ENCODE measurements at places on chromosomes 6 and 20.

- DNase-seq = no peak
Measured at GRCh38 chr6:166446567-166447065, 63.9 kb upstream of the MPC1 start.

- no peak for DNase-seq
Measured at GRCh38 chr6:29014729-29015608, 9.9 kb upstream of the ZNF311 start.

DNA sequence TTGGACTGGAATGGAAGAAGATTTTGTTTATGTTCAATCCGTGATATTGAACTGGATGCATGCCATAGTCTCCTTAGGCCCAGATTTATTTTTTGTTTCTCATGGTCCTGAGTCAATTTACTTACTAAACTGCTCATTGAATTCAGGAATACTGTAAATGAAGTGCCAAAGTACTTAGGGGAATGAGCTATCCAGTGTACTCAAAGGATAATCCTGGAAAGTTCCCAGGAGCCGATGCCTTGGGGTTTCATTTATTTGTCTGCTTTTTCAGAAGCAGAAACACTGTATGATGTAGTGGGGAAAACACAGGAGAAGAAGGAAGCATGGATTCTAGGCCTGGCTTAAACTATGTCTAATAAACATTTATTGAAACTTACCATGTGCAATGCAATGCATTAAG is 56.1 kb upstream of the THEMIS start:
- DNase-seq = no peak

DNA sequence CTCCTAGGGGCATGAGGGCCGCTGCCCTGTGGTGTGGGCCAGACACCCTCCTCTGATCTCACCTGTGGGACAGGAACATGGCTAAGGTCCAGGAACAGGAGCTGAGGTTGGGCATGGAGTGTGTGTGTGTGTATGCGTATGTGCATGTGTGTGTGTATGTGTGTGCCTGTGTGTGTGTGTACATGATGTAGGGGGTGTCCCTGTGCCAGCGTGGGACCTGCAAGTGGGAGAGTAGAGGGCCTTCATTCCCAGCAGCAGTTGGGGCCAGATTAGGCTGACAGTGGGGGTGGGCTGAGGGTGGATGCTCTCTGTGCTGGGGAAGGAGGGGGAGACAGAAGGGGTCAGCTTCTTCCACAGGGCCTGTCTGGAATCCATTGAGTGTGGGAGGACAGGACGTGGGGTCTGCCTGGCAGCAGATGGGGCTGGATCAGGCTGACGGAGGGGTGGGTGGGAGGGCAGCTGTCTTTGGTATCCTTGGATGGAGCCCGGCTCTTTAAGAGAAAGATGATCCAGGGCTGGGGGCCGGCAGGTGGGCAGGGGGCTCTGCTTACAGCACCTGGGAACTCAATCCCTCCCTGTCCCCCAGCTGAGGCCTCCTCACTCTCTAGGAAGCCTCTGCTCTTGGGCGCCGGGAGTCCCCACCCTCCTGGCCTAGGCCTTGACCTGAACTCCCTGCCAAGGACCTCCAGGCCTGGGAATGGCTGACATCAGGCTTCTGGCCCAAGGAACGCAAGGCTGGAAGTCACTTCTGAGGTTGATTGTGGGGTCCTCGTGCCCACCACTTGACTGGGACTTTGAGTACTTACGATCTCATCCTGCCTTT is 44.0 kb downstream of the SPDEF start:
- no peak for DNase-seq

DNA sequence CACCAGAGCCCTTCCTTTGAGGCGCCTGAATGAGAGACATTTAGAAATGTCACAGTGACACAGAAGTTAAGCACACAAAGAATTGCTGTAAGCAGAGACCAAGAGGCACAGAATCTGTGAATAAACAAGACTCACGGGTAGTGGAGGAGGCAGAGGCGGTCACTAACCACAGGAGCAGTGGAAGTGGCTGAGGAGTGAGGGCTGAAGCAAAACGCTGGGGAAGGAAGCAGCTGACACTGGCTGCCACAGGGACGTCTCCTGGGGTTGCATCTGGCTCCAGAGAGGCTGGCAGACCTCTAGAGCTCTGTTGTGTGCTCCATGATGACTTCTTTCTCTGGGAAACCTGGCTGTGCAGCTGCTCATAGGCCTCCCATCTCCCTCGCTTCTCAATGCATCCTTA is 65.0 kb upstream of the SLC2A12 start:
- DNase-seq = peak; percentile 28

DNA sequence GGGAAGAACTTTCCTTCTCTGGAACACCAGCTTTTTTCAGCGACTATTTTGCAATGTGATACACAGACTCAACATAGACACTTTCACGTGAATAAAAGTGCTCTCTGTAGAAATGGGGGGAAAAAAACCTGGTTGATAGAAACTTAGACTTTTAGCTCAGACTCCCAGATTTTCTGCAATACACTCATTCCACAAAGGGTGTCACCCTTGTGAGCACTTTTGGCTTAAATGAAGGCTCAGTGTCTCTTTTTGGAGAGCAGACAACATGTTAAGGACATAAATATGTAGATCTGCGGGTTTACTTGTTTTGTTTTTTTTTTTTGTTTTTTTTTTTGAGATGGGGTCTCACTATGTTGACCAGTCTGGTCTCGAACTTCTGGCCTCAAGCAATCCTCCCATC is 579.6 kb downstream of the PTPRT start:
- no peak for DNase-seq

Data from KG1 (cell line).